ENCODE measurements at places on chromosomes 4 and X.

DNA sequence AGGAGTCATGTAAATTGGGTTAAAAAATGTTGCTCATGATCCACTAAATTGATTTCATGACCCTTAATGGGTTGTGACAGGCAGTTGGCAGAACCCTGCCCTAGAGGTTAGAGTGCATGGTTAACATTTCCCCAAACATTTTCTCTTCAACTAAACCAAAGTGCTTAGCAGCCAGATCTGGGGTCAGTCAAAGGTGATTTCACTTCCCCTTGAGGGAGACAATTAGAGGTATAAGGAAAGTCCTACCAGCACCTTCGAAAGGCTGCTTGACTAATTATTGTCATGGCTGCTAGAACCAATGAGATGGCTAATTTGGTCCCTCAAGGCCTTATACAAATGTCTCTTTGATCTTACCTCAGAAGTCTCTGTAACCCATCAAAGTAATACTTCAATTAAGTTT lies 30.9 kb upstream of the INTS6L start:
- DNase-seq = no peak

- DNase-seq = no peak
Measured at GRCh38 chr4:28686618-28687017, 1826.0 kb downstream of the STIM2 start.

DNA sequence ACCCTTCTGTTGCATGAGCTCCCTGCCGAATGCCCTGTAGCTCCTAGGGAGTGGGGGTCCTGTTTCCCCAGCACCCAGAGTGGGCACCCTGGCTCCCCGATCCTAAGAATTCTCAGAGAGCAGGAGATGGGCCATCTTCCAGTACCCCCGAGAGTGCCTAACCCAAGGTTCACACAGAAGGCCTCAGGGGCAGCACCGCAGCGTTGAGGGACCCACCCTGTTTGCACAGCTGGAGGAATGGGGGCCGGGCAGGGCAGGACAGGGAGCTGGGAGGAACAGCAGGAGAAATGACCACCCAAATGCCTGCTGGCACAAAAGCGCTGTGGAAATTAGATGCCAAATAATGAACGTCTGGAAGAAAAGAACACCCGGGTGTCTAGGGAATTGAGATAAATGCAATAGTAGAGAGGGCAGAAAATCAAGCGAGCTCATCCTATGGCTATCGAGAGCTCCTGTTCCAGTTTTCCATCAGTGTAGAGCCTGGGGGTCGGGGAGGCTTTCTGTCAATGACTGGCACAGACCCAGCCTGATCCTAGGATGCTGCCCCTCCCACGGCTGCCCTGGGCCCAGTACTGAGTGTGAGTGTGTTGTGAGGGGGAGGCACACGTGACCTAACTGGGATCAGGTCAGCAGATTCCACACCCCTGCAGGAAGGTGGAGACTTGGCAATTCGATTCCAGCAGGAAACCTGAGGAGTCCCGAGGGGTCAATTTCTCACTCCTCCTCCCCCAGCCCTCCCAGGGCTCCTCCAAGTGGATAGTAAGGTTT lies 25.7 kb downstream of the SEPTIN6 start:
- no peak for DNase-seq

DNA sequence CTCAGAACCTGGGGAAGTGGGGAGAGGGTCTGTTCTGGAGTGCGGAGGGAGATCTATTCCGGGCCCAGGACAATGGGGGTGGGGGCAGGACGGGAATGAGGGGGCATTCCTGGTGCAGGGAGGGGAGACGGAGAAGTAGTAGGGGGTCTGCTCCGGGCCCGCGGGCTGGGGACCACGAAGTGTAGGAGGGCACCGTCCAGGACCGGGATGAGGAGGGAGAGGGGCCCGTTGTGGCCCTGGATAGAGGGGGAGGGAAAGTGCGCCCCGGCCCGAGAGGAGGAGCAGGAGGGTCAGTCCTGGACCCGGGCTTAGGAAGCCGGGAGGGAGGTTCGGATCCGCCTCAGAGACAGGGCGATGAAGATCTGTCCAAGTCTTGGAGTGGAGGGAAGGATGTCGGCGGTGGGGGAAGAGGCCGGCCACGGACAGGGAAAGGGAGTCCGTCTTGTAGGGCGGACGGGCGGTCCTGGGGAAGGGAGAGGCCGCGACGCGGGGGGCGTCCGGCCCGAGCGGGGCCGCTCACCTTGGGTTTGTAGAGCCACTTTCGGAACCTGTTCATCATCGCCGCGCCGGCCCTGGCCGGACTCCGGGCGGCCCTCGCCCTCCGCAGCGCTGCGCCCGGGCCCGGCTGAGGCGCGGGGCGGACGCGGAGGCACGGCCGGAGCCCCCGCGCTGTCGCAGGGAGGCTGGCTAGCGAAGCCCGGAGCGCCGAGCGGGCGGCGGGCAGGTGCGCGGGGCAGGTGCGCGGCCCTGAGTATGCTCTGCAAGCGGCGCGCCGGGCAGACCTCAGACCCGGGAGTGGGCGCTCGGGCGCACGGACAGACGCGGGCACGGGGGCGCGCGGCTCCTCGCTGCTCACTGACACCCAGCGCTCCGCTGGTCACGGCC lies at the start of gene ZFYVE28:
Gene ZFYVE28 (minus strand): TSS at position 881 of the 885 bp plus-strand sequence. CDS start 322 bp downstream, at position 559.
- DNase-seq = no peak

DNA sequence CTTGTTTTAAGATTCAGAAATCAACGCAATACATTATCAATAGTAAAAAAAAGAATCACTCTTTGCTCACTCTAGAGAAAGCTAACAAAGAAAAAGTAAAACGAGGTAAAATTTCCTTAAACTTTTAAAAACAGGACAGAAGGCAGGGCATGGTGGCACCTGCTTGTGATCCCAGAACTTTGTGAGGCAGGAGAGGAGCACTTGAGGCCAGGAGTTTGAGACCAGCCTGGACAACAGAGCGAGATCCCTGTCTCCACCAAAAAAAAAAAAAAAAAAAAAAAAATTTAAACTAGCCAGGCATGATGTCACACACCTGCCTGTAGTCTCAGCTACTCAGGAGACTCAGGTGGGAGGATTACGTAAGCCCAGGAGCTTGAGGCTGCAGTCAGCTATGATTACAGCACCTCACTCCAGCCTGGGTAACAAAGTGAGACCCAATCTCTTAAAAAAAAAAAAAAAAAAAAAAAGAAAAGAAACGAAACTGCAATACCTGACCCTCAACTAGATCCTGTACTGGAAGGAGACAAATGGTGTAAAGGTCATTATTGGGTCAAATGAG lies 3.5 kb downstream of the CCNI start:
- peak; percentile 29 for DNase-seq

DNA sequence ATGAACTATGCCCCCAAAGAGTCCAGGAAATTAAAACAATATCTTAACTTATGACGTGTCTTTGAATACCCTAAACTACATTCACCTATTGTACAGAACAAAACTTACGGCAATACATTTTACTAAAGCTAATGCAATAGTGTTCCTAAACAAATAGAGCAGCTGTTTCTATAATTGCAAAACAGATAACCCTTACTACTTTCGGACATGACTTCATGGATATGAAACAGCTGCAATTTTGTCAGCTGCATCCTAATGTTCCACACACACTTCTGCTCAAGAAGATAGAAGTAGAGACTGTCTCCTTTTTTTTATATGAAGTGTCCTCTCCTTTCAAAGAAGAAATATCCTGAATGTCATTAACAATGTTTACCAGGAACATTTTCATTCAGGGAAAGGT lies 174.9 kb downstream of the ACTRT1 start:
- DNase-seq = no peak

- DNase-seq = no peak
Measured at GRCh38 chr4:169050881-169051760, 41.1 kb upstream of the CBR4 start.

DNA sequence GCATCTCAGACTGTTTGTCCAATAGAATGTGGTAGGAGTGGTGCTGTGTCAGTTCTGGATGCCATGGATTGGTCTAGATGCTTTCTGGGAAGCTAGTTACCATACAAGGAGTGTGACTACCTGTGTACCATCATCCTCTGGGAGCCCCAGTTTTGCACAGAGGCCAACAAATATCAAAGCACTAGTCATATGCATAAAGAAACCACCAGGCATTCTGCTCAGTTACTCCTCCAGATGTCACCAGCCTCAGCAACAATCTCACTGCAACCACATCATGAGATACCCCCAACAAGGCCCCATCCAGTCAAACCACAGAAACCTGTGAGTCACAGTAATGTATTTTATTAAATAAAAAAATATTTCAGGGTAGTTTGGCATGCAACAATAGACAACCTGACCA lies 435.8 kb upstream of the CPEB2 start:
- no peak for DNase-seq

GRCh38 chr4:138236037-138236436 lies 6.1 kb downstream of the SLC7A11 start:
- DNase-seq = no peak

- no peak for DNase-seq
Measured at GRCh38 chrX:40132751-40133150, 35.0 kb upstream of the BCOR start.

DNA sequence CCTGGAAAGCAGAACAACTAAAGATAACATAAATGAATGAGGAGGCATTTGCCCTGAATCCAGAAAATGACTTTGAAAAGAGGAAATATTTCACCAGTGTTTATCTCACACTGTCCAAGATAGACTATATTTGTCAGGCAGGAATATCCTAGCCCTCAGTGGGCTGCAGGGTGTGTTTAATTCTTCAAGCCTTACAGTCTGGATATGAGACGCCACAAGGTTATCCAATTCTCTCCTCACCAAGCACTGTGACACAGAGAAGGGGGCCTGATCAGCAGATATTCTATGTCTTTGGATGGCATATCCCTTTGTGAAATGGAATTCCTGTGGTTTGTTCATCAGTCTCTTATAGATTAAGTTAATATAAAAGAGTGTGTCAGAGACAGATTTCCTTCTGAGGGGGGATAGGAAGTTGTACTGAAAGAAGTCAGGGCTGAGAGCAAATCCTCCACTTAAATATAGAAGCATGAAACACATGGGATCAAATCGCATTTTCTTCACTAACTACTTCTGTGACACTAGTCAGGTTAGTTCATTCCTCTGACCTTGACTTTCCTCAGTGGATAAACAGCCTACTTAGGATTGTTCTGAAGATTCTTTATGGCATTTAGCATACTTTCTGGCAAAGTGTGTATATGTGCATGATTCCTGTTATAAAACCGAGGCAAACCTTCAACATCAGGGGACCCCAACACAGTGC lies 6.8 kb upstream of the G3BP2 start:
- DNase-seq = no peak

DNA sequence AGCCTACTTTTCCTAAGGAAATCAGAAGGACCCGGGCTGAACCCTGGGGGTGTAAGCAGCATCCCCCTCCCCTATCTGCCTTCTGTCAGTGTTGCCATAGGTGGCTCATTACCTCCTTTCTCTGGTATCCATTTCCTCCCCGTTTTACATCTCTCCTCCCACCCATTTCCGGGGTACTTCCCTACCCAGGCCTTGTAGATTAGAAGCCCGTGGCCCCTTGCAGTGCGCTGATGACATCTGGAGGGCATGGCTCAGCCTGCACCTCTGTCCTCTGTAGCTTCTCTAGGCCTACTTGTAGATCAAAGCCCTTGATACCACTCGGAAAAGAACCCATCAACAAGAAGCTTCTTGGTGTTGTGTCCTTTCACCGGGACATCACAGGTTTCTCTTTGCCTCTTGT lies 71.8 kb downstream of the NBDY start:
- DNase-seq = peak; percentile 28

- DNase-seq = no peak
Measured at GRCh38 chrX:25198891-25199290, 183.1 kb upstream of the ARX start.

- no peak for DNase-seq
Measured at GRCh38 chrX:106707771-106708454, 18.6 kb upstream of the RNF128 start.

DNA sequence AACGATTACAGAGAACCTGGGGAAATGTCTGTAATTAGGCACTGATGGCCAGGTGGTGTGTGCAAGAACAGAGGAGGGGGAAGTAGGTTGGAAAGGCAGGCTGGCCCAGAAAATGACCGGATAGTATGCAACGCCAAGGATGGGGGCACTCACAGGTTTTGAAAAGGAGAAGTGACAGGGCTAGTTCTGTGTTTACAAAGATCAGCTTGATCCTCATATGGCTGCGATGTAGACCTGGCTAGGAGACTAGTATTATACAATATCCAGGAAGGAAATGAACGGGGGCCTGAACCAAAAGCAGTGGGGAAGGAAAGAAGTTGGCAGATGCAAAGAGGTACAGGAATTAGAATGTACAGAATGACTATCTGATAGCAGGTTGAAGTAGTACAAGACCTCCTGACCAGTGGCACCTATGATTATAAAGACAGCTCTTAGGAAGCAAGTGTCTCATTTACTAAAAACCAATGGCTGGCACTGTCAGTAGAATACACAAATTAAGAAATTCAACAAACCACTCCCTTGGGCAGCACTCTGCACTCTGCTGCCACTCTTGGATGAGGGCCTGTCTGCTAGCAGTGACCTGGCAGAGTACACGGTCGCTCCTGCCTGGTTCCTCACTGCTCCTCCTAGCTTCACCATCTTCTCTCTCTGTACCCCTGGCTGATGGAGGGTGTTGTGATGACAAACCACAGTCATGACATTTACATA lies 14.1 kb downstream of the MFAP3L start:
- DNase-seq = no peak

DNA sequence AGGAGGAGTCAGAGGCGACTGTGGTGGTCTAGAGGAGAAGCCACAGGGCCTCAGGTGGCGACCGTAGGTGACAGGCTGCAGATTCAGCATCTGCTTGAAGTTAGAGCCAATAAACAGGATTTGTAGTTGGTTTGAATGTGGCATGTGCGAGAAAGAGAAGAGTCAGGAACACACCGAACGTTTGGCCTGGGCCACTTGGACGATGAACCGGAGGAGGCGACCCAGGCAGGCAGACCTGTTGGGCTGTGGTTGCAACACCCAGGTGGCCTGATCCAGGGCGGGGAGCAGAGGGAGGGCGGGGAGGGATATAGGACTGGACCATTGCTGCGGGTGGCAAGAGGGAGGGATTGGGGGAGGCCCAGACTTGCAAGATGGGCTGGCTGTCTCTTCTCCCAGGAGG lies 10.0 kb upstream of the PSAPL1 start:
- no peak for DNase-seq

DNA sequence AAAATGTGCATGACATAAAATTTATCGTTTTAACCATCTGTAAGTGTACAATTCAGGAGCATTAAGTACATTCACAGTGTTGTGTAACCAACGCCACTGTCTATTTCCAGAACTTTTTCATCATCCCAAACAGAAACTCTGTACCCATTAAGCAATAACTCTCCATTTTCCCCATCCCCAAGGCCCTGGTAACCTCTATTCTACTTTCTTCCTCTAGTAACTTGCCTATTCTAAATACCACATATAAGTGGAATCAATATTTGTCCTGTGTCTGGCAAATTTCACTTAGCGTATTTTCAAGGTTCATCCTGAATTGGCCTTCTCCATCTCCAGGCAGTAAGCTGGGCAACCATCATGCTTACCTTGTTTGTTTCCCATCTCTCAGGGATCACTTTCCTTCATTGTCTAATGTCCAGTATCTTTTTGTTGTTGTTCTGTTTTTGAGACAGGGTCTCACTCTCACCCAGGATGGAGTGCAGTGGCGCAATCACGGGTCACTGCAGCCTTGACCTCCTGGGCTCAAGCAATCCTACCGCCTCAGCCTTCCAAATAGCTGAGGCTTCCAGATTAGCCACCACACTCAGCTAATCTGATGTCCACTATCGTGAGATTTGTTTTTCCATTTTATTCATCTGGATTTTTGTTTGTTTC lies 17.7 kb upstream of the GRIPAP1 start:
- no peak for DNase-seq

- DNase-seq = no peak
Measured at GRCh38 chrX:19334945-19335626, 8.6 kb upstream of the PDHA1 start.

- DNase-seq = no peak
Measured at GRCh38 chr4:15291122-15291521, 136.7 kb upstream of the C1QTNF7 start.

- DNase-seq = peak; percentile 22
Measured at GRCh38 chrX:154486052-154486395, 391 bp downstream of the UBL4A start.

GRCh38 chrX:119990556-119991004 lies 47.0 kb upstream of the NKAP start:
- DNase-seq = no peak
